ENCODE measurements at places on chromosomes 16 and 17.

DNA sequence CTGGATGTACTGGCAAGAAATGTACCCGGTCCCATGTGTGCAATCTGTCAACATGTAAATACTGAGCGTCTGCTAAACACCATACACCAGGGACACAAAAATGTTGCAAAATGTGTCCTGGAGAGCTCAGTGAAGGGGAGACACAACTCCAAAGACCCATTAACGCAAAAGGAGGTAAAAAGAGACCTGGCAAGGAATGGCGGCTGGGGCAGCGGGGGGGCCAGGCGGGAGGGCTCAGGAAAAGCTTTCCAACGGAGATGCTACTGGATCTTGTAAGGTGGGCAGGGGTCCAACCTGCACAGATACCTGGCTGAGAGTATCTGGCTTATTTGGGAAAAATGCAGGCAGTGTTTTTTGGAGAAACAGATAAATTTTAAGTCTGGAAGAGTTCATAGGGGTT is 40.7 kb downstream of the ADCY9 start:
- no peak for DNase-seq

DNA sequence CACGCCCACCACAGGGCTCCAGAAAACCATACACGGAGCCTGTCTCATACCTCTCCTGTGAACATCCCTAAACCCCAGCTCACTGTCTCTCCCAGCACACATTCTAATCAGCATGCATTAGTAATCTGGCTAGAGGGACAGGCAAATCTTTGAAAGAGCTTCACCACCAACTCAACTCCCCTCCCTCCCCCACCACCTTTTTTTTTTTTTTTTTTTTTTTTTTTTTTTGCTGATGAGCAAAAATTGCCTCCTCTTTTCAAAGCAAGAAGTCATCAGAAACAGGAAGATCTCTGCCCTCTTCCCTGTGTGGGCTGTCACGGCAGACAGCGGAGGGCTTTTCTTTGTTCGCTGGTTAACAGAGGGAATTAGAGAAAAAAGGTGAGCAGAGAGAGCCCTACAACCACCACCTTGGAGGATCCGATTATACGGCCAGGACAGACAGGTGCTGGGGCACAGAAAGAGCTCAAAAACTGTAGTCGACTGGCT is 19.9 kb downstream of the GAS7 start:
- DNase-seq: no peak

DNA sequence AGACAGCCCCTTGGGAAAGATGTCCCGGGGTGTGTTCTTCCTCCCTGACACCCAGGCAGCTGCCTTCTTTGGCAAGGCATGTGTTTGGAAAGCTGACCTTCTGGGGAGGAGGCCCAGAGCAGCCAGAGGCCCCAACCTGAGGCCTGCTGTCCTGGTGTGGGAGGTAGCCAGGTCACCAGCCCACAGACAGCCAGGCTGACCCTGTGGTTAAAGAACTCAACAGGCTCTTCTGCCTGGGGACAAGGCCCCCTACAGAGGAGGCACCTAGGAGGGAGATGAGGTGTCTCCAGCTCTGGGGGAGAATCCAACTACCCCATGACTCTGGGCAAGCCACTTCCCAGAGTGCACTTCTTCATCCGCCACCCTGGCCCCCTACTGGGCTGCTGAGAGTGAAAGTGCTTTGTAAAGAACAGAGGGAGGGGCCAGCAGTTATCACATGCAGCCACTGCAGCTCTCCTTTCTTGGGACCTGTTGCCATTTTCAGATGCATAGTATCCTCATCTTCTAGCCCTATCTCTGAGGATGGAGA is 13.1 kb upstream of the SREBF1 start:
- no peak for DNase-seq

GRCh38 chr16:77589071-77589765 is 133.1 kb upstream of the NUDT7 start:
- no peak for DNase-seq

DNA sequence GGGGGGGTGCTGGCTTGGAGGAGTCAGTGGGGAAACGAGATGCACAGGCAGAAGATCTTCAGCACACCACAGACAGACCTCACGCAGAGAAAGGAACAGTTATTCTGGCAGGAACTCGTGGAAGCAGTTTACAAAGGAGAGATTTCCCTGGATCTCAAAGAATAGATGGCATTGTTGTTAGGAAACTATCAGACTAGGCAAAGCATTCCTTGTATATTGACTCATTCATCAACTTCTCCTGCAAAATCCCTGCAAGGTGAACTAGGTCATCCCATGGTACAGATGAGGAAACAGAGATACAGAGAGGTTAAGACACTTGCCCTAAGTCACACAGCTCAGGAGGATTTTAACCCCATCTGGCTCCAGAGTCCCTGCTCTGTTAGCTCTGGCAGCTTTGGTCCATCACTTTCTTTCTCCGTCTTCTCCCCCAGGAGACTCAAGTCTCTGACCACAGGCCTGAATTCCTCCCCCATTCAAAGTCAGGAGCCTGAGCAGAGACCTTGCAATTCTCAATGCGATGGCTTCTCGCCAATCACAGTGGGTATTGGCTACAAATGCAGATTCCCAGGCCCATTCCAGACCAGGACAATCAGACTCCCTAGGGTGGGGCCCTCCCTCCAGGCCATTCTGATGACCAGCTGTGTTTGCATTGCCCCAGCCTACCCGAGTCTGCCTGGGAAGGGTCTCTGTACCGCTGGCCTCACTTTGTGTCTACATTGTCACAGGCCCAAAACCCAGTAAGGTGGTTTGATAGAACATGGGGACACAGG is 56.4 kb downstream of the LITAF start:
- DNase-seq: no peak

GRCh38 chr17:8681170-8681949 is 50.8 kb upstream of the MYH10 start:
- DNase-seq: no peak

Data from right lung (tissue), 10 donors.